ENCODE measurements at places on chromosomes 7 and 10.

GRCh38 chr10:21329995-21330627 lies 195.4 kb downstream of the SKIDA1 start:
- DNase-seq, result no peak

DNA sequence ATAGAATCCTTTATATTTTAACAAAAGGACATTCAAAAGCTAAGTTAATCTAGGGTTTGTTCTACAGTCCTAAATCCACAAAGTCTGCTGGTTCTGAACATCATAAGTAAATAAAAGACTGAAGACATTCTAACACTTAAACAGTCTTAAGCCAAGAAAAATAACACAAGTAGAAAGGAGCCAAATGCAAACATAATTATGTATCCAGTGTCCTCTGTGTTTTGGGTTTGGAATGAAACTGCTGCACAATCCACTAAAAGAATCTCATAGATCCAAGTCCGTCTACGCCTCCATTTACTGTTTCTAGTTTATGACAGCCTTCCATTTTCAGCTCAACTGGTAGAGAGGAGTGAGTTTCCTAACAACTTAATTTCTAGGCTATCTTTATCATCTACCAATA lies 623.6 kb upstream of the FZD8 start:
- no peak for DNase-seq

GRCh38 chr10:129364949-129365348 lies 102.1 kb upstream of the MGMT start:
- no peak for DNase-seq

DNA sequence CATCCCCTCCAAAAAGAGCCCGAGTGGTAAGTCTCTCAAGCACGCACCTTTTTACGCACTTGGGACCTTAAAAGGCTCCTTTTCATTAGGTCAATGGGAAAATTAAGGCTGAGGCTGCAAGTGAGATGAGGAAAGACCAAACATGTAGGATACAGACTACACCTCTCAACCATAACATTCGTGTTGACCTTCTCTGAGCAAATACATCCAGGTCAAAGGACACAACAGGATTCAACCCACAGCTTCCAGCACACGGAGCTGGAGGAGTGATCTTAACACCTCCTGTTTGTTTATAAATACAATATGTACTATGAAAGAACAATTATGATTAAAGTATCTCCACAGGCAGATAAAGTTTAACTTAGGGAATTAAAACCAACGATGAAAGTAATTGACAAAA lies 9.7 kb downstream of the SFMBT2 start:
- DNase-seq, result no peak

DNA sequence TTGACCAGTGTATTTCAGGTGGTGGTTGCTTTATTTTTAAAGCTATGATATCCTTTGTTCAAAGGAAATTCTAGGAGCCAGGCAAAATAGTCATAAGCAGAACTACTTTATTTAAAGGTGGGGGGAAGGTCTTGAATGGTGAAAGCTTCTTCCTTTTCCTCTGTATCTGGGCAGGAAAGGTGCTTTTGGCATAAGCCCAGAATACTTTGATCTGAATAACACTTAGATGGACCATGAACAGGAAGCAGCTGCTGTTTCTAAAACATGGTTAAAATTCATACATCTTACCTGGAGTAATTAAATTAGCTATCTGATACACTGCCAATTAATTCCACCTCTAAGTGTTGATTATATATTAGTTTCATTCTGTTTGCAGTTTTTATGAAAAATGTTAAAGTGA lies 13.3 kb downstream of the ZNF804B start:
- no peak for DNase-seq

DNA sequence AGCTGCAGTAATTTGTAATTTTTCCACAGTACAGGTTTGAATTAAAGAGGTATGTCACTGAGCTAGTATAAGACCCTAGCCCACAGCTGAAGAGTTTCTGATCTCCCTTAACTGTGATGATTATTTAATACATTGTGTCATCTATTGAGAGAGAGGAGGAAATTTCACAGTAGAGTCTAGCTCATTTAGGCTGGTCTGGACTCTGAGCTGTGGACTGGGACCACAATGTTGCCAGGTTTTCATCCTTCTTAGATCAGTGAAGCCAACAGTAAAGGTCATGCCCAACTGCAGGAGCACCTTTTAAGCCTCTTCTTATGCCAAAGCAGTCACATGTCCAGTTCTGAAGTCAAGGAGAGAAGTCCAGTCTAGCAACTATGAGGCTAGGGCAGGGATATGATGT lies 8.9 kb downstream of the TES start:
- no peak for DNase-seq

DNA sequence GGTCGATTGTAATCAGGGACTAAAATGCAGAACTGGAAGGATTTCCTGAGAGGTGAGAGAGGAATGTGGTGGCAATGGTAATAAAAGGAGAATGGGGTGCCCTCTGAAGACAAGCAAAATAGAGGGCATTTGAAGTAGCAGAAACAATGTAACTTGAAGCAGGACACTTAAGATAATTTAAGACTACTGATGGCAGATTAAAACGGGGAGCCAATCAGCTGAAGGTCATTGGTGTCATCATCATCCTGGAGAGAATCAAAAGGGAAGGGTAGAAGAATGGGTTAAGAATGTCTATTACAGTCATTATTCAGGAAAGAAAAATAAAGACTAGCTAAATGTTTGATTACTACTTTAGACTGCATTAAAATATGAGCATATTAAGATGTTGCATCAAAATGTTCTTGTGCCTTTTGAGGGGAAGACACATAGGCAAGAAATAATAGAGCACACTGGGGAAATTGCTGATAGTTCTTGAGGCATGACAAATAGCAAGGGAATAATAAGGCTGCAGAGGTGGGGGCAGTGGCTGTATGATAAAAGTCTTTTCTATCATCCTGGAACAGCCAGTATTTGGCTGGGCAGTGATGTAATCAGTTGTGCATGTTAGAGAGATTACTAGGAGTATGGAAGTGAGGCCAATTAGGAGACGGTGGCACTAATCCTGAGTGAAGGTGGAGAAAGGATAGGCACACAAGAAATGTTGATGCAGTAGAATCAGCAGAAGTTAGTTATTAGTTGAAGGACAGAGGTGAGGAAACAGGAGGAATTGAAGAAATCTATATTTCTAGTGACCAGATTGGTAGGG lies 60.2 kb downstream of the CCDC71L start:
- no peak for DNase-seq

Data from activated CD4-positive, CD25-positive, alpha-beta regulatory T cell (primary cell).